Bone marrow (tissue), 2 donors: ENCODE measurements at places on chromosomes 11 and 22.

GRCh38 chr11:69819541-69820070 lies 390 bp upstream of the FGF3 start:
- DNase-seq, result no peak

DNA sequence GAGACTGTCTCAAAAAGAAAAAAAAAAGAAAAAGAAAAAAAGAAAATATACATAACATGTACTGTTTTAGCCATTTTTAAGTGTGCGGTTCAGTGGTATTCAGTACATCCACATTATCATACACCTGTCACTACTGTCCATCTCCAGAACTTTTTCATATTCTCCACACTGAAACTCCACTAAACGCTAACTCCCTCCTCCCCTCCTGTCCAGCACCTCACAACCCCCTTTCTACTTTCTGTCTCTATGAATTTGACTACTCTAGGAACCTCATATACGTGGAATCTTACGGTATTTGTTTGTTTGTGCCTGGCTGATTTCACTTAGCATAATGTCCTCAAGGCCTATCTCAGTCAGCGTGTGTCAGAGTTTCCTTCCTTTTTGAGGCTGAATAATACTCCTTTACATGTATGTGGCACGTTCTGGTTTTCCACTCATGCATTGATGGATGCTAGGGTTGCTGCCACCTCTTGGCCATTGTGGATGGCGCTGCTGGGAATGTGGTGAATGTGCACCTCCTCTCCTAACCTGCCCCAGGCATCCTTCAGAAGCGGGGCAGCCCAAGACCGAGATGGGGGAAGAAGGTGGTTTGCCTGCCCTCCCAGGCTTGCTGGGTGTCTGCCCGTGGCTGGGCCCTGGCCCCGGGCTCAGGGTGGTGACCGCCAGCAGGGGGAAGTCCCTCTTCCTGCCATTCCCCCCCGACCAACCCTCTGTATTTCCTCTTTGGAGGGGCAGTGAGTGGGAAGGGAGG lies 60.5 kb downstream of the BCR start:
- no peak for DNase-seq

DNA sequence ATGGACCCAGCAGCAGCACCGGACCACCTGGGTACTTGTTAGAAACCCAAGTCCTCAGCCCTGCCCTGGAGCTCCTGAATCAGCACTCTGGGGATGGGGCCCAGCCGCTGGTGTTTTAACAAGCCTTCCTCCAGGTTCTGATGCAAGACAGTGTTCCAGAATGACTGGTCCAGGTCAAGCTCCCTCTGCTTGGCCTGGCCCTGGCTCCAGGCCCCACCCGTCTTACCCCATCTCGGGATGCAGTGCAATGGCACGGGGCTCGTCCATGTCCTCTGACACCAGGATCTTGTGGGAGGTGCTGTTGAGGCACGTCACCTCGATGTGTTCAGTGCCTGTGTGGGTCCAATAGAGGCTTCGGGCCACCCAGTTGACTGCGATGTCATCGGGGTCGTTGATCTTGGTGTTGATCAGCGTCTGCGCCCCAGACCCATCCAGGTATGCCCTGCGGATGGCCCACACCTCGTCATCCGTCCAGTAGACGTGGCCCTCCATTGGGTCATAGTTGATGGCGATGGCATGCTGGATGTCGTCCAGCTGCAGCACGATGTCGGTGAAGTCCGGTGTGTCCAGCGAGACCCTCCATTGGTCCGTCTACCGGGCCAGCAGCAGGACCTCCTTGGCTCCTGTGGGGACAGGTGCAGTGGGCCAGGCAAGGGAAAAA lies 140.3 kb downstream of the CRYBB2 start:
- no peak for DNase-seq

DNA sequence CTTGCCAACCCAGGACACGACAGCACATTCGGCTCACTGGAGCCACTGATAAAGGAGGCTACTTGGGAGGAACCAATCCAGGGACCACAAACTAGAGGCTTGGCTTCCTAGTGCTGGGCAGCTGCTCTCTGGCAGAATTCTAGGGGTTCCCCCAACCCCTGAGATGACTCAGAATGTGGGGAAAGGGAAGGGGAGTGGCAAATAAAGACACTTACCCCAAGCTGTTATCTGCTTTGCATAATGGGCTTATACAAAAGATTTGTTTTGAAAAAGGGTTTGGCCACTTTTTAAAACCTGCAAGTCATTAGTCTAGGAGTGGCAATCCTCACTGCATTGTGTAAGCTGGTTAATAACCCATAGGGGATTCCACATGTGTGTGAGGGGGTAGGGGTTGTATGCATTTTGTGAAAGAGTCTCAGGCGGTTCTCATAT lies 64.1 kb upstream of the LMO1 start:
- peak; percentile 26 for DNase-seq

GRCh38 chr22:19928207-19928606 lies 13.4 kb upstream of the COMT start:
- DNase-seq, result no peak

GRCh38 chr11:78429660-78430059 lies 12.0 kb upstream of the GAB2 start:
- DNase-seq, result no peak

GRCh38 chr22:28402060-28402459 lies 277.6 kb downstream of the TTC28 start:
- DNase-seq, result no peak

- no peak for DNase-seq
These were observed 8.5 kb upstream of the CDC42BPG start for GRCh38 chr11:64852804-64853509.

DNA sequence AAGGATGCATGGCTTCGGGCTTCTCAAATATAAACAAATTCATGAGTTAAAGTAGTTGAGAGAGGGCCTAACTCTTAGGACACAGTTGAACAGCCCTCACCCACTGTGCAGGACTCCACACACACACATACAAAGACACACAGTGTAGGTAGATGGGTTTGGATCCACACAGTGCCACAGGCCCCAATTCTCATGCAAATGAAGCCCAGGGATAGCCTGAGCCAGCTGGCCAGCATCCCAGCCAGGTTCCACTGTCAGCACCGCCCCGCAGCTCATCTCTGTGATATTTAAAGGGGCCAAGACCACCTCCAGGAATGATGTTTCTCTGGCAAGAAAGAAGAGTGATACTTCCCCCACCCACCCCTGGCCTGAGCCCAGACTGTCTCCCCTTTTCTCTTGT lies 11.7 kb downstream of the SLC35C1 start:
- DNase-seq, result no peak

- DNase-seq, result no peak
These were observed 208.1 kb downstream of the DBX1 start for GRCh38 chr11:19952116-19952605.

- no peak for DNase-seq
These were observed 198.7 kb upstream of the MTMR2 start for GRCh38 chr11:96122601-96123074.

- DNase-seq, result no peak
These were observed 21.7 kb upstream of the IFITM3 start for GRCh38 chr11:342328-342727.

DNA sequence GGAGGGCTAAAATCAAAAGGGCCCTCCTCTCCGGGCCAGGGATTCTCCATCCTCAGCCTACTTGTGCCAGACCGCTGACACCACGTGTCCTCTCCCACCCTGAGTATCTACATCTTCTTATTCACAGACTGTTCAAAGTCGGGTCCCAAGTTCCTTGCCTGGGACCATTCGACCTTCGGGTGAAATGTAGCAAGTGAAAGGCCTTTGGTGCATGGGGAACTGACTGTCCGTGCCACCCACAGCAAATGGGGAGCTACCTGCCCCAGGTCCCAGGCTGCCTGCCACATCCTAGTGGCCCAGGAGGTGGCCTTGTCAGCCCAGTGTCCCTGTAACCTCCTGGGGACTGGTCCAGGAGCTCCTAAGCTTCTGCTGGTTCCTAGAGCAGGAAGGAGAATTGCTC lies 67.3 kb downstream of the RTL6 start:
- no peak for DNase-seq

DNA sequence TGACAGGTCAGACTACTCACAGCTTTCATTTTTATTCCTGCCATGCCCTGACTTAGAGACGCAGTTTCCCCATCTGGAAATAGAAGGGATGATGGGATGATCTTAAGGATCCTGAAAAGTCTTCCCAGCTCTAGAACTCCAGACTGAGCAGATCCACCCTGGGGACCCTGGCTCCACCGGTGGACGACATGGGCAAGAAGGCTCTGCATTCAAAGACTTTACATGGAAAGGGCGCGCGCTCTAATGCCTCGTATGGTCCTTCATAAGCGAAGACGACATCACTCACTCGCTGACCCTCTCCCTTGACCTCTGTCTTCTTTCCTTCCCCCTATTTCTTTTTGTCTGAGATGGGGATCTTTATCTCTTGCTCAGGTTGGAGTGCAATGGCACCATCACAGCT lies 24.4 kb upstream of the PHF21B start:
- no peak for DNase-seq

- peak; percentile 21 for DNase-seq
These were observed 1.4 kb upstream of the MAPK11 start for GRCh38 chr22:50271519-50271970.

DNA sequence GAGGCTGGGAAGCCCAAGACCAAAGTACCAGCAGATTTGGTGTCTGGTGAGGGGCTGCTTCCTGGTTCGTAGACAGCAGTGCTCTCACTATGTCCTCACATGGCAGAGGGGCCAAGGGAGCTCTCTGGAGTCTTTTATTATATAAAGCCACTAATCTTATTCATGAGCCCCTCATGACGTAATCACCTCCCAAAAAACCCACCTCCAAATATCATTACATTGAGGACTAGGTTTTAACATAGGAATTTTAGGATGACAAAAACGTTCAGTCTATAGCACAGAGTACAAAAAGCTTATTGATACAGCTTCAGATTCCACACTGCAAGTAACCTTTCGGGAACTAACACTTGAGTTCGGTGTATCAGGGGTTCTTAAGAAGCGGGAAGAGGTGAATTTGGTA lies 4.1 kb upstream of the MS4A18 start:
- DNase-seq, result no peak

DNA sequence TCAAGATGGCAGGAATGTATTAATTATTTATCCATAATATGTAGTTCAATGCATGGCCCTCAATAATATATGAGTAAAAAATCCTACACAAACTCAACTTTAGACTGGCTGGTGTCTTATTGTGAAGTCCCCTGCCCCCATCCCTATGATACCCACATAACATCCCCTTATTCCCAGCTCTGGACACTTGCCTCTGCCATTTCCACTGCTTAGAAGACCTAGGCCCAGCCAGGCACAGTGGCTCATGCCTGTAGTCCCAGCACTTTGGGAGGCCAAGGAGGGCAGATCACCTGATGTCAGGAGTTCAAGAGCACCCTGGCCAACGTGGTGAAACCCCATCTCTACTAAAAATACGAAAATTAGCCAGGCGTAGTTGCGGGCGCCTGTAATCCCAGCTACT lies 84.4 kb downstream of the BDNF start:
- DNase-seq, result no peak

DNA sequence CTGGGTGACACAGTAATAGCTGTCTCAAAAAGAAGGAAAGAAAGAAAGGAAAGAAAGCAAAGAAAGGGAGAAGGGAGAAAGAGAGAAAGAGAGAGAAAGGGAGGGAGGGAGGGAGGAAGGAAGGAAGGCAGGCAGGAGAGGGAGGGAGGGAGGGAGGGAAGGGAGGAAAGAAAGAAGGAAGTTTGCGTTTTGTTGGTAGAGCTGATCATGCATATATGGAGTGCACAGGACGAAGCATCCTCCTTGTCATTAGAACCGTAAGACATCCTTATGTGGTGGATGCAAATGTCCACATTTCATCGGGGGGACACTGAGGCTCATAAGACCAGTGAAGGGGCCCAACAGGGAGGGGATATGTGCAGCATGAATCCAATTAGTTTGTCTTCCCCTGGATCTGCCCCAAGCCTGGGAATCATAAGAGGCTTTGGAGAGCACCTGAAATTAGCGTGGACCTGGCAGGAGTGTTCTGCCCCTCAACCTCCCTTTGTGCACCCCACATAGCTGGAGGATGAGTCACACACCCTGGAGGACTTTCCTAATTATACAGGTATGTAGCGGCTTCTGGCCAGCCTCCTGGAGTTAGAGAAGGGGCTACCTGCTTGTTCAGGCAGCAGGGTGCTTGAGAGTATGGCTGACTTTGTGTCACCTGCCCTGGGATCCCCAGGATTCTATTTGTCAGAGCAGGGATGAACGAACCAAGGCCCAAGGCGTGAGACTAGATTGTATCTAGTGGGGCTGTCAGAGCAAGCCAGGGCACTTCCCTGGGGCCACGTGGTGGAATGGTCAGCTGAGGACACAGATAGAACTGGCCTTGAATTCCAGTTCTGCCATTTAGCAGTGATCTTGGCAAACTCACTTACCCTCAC lies 119.7 kb upstream of the CD82 start:
- DNase-seq, result no peak

- no peak for DNase-seq
These were observed 9.4 kb downstream of the UPB1 start for GRCh38 chr22:24504540-24504939.

- DNase-seq, result no peak
These were observed 14.0 kb upstream of the FLRT1 start for GRCh38 chr11:64021757-64022093.

- DNase-seq, result peak; percentile 20
These were observed 13.6 kb downstream of the BCL9L start for GRCh38 chr11:118911880-118912741.

DNA sequence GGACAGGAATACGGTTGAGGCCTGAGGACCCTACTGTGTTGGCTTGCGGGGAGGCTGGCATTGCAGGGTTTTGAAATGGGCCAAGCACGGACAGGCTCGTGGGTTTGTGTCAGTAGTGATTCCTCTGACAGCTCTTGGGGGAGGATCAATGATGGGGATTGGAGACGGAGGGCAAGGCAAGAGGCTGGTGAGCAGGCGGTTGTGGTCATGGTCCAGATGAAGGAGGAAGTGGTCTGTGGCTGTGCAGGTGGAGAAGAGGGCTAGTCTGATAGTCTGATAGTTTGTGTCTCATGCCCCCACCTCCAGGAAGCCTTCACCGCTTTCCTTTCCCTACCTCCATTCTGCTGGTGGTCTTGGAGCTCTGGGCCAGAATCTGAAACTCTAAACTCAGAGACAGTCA lies 3.0 kb downstream of the MAFF start:
- no peak for DNase-seq

- DNase-seq, result no peak
These were observed at the start of gene LRRC32 for GRCh38 chr11:76670485-76671236. TSS of gene LRRC32 (minus strand) at chr11:76670747. CDS start at chr11:76665954, 4,793 bp downstream.

DNA sequence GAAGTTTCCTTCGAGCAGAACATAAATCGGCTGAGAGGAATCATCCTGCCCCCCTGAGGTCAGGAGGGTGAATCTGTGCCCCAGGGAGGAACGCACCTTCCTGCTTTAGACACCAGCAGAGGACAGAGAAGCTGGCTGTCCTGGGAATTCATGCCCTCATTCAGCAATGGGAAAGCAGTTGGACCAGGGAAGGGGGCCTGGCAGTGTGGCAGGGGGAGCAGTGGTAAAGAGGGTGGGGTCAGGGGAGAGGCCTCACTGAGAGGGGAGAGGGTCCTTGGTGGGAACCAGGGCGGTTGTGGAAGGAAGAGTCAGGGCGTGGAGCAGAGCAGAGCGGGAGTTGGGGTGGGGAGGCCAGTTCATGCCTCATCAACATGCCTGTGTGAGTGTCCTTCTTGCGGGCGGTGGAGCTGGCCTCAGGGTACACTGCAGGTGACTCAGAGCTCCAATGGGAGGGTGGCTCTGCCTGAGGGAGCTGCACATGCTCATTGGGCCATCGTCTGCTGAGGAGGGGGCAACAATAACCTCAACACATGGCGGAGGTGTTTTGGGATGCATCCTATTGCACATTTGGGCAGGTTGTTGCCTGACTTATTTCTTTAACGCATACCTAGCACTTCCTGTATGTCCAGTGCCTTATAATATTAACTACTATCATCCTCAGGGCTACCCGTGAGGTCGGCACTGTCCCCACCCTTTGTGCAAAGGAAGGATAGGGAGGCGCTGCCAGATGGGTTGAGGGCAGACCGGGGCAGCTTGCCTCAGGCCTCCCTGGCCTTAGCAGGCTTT lies 23.2 kb downstream of the MED15 start:
- no peak for DNase-seq
